PC-3 (cell line): ENCODE measurements at places on chromosomes 5 and 9. TPM values are rescaled to one million over a fixed set of nuclear protein-coding genes. Genes with fewer than 3 reads are reported as not detected.

C9orf153 gene
- 1.9 TPM in 1 of 2 replicates, not detected in the other for total RNA-seq

EQTN gene
- not detected in 2 replicates for total RNA-seq

HRCT1 gene
- 1.7 TPM in 2 replicates for total RNA-seq

C5orf47 gene
- not detected in 2 replicates for total RNA-seq

TAF1L gene
- total RNA-seq: 0.23 TPM in 1 of 2 replicates, not detected in the other

DNA sequence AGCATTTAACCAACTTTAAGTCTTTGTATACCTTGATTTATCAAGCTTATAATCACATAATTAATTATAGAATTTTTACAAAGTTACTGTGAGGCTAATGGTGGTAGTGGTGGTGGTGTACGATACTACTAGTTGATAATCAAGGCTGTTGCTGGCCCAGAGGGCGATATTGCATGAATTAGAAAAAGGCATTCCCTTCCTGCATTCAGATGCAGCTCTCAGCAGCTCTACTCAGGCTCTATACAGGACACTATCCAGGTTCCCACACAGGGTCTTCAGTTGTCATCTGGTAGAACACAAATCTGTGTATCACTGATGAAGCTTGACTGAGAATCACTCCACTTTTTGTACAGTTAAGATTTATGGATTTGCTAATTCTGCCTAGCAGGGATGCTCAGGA is 562.8 kb upstream of the C9orf72 start:
- DNase-seq: no peak
- H3K27ac ChIP-seq: no peak overlapping the region
- no peaks in the 10 kb centered on the region for H3K36me3 ChIP-seq
- H3K4me3 ChIP-seq: no peak overlapping the region

DNA sequence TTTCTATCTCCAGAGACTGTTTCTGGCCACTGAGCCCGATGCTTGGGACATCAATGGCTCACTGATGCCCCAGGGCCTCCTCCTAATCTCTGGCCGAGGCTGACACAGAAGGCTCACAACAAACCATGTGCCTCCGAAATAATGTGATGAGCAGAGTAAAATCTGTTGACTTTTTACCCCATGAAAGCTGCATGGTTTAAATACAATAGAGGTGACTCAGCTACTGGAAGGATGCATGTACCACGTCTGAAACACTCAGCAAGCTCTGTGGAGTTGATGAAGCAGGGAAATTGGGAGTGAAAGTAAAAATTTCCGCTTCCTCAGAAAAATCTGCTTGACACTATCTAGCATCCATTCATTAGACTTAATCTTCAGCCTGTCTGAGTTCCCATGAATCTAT is 111.1 kb upstream of the EQTN start:
- H3K27ac ChIP-seq: peak overlapping the region; percentile 64
- peaks cover 17% of the 10 kb centered on the region for H3K4me1 ChIP-seq
- H3K4me3 ChIP-seq: no peak overlapping the region

DNA sequence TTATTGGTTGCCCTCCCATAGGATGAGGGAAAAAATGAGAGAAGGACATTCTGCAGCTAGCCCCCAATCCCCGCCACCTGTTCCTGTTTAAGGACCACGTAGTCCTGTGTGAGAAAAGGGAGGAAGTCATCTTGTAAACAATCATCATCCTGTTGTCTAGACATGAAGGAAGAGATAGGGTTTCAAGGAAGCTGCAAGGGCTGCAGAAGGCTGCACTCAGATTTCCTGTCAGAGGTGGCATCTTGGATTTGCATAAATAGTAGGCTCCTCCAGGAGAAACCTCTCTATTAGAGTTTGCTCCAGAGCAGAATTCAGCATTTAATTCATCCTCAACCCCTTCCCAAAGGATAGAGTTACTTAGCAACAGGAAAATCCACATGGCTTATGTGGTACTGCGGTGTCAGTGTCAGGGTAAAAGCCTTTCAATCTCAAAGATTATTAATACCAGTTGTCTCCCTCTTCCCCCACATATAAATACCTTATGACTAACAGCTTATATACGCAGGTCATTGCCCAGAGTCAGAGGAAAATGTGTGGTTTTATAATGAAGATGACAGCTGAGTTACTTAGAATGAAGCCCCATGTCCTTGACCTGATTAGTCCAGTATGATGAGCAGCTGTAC is 4.6 kb upstream of the DNAJC18 start:
- DNase-seq: peak; percentile 51
- H3K27ac ChIP-seq: no peak overlapping the region
- no peaks in the 10 kb centered on the region for H3K27me3 ChIP-seq

- peaks cover 8% of the 10 kb centered on the region for H3K4me1 ChIP-seq
- no peak overlapping the region for H3K27ac ChIP-seq
These were observed 179.7 kb upstream of the ADAMTSL1 start for GRCh38 chr9:18294229-18294628.

GRCh38 chr5:133140311-133140710 is 88.5 kb downstream of the HSPA4 start:
- H3K4me3 ChIP-seq: no peak overlapping the region
- H3K27ac ChIP-seq: no peak overlapping the region
- H3K4me1 ChIP-seq: no peaks in the 10 kb centered on the region
- H3K27me3 ChIP-seq: peaks cover 4% of the 10 kb centered on the region; the same call in 1 of the 2 replicates

GRCh38 chr9:121192959-121193640 is 8.6 kb downstream of the RAB14 start:
- H3K27me3 ChIP-seq: no peaks in the 10 kb centered on the region
- H3K36me3 ChIP-seq: peaks cover 5% of the 10 kb centered on the region; the same call in 1 of the 2 replicates
- DNase-seq: no peak
- peaks cover 13% of the 10 kb centered on the region for H3K4me1 ChIP-seq
- no peak overlapping the region for H3K4me3 ChIP-seq

- no peak overlapping the region for H3K27ac ChIP-seq
- no peaks in the 10 kb centered on the region for H3K27me3 ChIP-seq
- peaks cover 42% of the 10 kb centered on the region for H3K36me3 ChIP-seq
- no peak for DNase-seq
These were observed 34.0 kb downstream of the ADAM19 start for GRCh38 chr5:157541447-157542118.

DNA sequence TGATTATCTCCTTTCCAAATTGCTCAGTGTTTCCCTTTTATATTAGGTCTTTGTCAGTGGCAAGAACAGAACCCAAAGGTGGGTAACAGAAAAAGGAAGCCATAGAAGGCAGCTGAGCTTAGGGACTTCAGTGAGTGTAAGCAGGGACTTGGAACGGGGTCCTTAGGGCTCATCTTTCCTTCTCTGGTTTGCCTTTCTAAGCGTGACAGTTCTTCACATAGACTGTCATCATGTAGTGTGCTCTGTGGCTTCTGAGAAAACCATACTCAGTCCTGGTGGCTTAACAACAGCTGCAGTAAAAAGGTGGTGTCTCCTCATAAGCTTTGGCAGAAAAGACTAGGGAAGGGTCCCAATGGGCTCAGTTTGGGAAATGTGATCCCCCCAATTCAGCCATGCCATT is 108.8 kb downstream of the SLC12A2 start:
- no peaks in the 10 kb centered on the region for H3K36me3 ChIP-seq
- DNase-seq: no peak
- no peaks in the 10 kb centered on the region for H3K27me3 ChIP-seq
- no peak overlapping the region for H3K27ac ChIP-seq
- H3K4me1 ChIP-seq: no peaks in the 10 kb centered on the region

GRCh38 chr9:107487521-107488374 is 1.8 kb downstream of the KLF4 start:
- H3K4me3 ChIP-seq: peak overlapping the region; percentile 89
- DNase-seq: peak; percentile 79
- H3K4me1 ChIP-seq: peaks cover 21% of the 10 kb centered on the region
- H3K27ac ChIP-seq: peak overlapping the region; percentile 40
- H3K27me3 ChIP-seq: no peaks in the 10 kb centered on the region

DNA sequence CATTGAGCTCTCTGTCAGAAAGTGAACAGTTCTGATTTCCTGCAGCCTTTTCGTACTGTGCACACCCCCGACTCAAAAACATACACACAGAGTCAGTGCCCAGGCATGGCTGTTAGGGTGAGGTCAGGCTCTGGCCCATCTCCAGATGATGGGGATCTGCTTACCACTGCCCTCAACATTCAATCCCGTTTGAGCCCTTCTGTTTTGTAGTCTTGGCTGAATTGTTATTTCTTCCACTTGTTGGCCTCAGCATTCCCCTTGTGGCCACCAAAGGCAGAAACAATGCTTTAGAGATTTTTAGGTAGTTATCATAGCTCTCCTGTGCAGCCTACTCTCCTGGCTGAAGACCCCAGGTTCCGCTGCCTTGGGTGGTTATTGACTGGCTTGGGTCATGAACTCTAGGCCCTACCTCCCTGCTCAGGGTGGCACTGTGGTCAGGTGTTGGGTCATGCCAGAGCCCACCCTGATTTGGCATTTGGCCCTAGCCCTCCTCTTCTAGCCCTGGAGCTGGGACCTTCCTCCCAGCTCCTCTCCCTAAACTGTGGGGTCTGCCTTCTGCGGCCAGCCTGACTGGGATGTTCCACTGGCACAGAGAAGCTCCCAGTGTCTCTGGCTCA is 7.8 kb upstream of the MYOZ3 start:
- H3K4me3 ChIP-seq: no peak overlapping the region
- DNase-seq: peak; percentile 19
- no peak overlapping the region for H3K27ac ChIP-seq

GRCh38 chr5:134523543-134524271 is 1.8 kb upstream of the JADE2 start:
- H3K27ac ChIP-seq: peak overlapping the region; percentile 86
- no peak for DNase-seq
- no peaks in the 10 kb centered on the region for H3K36me3 ChIP-seq
- peak overlapping the region; percentile 76 for H3K4me3 ChIP-seq
- peaks cover 16% of the 10 kb centered on the region for H3K4me1 ChIP-seq
- no peaks in the 10 kb centered on the region for H3K27me3 ChIP-seq

DNA sequence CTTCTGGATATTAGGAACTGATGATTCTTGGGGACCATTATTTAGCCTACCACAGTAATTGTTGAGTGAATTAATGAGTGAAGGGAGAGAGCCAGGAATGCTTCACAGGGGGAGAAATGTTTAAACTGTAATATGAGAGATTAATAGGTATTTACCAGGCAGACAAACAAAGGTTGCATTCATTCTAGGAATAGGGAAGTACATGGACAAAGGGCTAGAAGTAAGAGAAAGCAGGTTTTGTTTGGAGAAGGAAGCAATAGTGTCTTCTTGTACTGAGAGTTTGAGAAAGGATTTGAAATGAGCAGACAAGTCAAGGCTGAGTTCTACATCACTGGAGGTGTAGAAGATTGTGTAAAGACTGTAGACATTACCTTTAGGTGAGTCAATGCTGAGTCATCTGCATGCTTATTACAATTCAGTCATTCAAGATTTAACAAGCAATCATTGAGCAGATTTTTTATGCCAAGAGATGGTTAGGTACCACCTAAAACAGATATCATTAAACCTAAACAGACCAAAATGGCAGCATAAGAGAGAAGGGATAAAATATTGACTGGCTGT is 8.0 kb downstream of the TAF1L start:
- H3K27me3 ChIP-seq: peaks cover 20% of the 10 kb centered on the region
- H3K27ac ChIP-seq: peak overlapping the region; percentile 52
- H3K4me3 ChIP-seq: no peak overlapping the region
- H3K4me1 ChIP-seq: peaks cover 15% of the 10 kb centered on the region
- no peaks in the 10 kb centered on the region for H3K36me3 ChIP-seq

GRCh38 chr5:176788941-176789872 is 21.2 kb upstream of the UNC5A start:
- DNase-seq: no peak
- no peaks in the 10 kb centered on the region for H3K27me3 ChIP-seq
- no peaks in the 10 kb centered on the region for H3K36me3 ChIP-seq
- H3K27ac ChIP-seq: no peak overlapping the region
- H3K4me3 ChIP-seq: no peak overlapping the region

GRCh38 chr5:149411738-149412519 is 32.8 kb upstream of the IL17B start:
- DNase-seq: no peak
- H3K4me3 ChIP-seq: no peak overlapping the region
- no peak overlapping the region for H3K27ac ChIP-seq
- H3K27me3 ChIP-seq: no peaks in the 10 kb centered on the region

DNA sequence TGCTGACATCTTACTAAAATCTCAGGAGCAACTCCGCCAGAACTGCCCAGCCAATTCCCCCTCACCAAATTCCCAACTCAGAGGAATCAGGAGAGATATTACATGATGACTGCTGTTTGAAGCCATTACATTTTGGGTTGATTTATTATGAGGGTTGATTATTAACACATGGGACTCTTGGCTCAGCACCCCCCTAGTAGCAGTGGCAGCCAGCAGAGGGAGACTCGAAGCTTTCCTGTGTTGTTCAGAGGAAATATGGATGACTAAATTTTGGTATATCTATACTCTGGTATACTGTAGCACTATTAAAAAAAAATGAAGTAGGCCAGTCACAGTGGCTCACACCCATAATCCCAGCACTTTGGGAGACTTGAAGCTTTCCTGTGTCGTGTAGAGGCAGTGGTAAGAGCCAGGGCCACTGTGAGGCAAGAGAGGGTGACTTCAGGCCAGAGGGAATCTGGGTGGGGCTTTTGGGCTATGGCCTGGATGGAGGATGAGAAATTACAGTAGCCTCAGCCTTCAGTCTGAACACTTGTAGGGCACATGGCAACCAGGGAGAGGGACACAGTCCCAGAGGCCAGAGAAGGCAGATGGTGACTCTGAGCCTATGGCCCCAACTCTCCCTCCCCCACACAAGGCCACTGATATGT is 111.4 kb downstream of the LHX2 start:
- H3K27ac ChIP-seq: no peak overlapping the region
- peak; percentile 43 for DNase-seq
- no peaks in the 10 kb centered on the region for H3K27me3 ChIP-seq
- H3K4me3 ChIP-seq: no peak overlapping the region
- H3K36me3 ChIP-seq: no peaks in the 10 kb centered on the region

DNA sequence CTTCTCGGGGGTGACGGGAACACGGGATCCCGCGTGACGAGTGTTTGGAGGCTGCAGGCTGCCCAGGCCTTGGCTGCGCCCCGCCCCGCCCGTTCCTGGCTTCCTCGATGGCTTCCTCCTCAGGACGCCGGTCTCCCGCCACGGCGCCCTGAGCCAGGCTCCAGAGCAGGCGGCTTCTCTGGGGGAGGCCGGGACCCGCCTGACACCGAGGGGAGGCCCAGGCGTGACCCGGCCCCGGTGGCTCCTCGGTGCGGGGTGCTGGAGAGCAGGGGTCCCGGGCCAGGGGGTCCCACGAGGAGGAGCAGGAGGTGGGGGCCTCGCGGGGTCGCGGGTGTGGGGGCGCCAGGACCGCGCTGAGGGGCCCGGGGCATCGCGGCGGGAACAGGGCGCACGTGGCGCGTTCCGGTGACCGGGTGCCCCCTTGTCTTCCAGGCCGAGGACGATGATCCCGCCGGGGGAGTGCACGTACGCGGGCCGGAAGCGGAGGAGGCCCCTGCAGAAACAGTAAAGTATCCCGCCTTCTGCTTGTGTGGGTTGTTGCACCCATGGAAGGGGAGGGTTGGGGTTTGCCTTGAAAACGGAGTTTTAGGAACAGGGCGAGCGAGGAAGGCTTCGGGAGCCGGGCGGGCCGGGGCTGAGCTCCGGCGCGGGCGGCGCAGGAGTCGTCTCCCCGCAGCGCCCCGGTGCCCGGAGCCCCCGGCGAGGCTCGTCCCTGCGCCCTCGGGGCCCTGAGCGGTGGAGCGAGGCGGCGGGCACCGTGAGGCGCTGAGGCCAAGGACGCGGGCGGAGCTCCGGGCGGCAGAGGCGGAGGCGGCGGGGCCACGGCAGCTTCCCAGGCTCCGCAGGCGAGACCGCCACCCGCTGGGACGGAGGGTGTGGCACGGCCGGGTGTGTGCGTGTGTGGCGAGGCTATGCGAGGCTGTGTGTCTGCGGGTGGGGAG is 22.2 kb downstream of the AHRR start:
- no peaks in the 10 kb centered on the region for H3K27me3 ChIP-seq
- no peak overlapping the region for H3K4me3 ChIP-seq
- no peaks in the 10 kb centered on the region for H3K36me3 ChIP-seq
- H3K4me1 ChIP-seq: no peaks in the 10 kb centered on the region
